ENCODE measurements at places on chromosomes 6 and 20.

- DNase-seq, result no peak
Observed at GRCh38 chr6:209432-210103, 82.7 kb upstream of the DUSP22 start.

DNA sequence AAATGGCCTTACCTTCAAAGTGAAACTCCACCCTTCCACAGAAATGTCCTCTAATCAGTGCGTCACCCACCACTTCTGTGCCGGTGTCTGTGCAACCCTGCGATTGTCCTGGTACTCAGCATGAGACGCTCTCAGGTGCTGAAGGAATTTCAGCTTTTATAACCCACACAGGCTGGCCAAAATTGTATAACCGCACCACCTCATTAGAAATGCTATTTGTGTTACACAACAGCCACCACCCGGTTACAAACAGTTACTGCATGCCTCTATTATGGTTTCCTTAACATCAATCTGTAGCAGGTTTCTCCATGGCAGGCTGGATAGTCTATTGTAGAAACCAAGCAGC lies 51.5 kb downstream of the SLC23A2 start:
- peak; percentile 45 for DNase-seq

GRCh38 chr6:43775535-43775885 lies 5.5 kb downstream of the VEGFA start:
- no peak for DNase-seq

- DNase-seq, result no peak
Observed at GRCh38 chr6:23179994-23180393, 610.6 kb downstream of the HDGFL1 start.

- DNase-seq, result no peak
Observed at GRCh38 chr6:160167604-160168399, 46.2 kb downstream of the SLC22A1 start.

GRCh38 chr6:83962582-83962981 lies 71.0 kb upstream of the MRAP2 start:
- DNase-seq, result no peak

All from tongue (tissue), 3 donors.